ENCODE measurements at places on chromosomes 16 and 17.

- no peak for DNase-seq
These were observed 14.9 kb upstream of the FASN start for GRCh38 chr17:82112914-82113311.

- no peak for DNase-seq
These were observed 47.3 kb downstream of the OMG start for GRCh38 chr17:31249835-31250141.

- no peak for DNase-seq
These were observed 139.3 kb downstream of the KCNJ2 start for GRCh38 chr17:70308618-70309017.

DNA sequence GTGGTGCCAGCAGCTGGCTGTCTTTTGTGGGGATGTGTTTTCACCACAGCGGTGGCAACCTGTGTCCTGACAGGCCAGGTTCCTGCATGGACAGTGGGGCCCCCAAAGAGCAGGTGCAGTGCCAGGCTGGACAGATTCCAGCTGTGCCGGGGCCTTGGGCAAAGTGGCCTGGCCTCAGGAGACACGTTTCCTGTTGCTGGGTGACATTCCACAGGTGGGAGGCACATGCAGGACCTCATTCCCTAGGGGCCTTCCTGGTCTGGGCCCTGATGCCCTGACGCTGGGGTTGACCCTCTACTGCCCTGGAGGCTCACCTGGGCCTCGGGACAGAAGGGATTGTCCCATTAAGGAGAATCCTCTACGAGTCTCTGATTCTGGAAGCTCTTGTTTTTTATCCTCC lies 182.4 kb downstream of the RAB11FIP4 start:
- no peak for DNase-seq

GRCh38 chr16:67283039-67283825 lies 3.9 kb downstream of the PLEKHG4 start:
- no peak for DNase-seq

- DNase-seq, result no peak
These were observed 475.2 kb upstream of the WSB1 start for GRCh38 chr17:26818736-26819135.

GRCh38 chr17:6574687-6575595 lies 18.6 kb upstream of the PITPNM3 start:
- peak; percentile 65 for DNase-seq

GRCh38 chr16:50303041-50303604 lies 36.8 kb downstream of the ADCY7 start:
- DNase-seq, result no peak

DNA sequence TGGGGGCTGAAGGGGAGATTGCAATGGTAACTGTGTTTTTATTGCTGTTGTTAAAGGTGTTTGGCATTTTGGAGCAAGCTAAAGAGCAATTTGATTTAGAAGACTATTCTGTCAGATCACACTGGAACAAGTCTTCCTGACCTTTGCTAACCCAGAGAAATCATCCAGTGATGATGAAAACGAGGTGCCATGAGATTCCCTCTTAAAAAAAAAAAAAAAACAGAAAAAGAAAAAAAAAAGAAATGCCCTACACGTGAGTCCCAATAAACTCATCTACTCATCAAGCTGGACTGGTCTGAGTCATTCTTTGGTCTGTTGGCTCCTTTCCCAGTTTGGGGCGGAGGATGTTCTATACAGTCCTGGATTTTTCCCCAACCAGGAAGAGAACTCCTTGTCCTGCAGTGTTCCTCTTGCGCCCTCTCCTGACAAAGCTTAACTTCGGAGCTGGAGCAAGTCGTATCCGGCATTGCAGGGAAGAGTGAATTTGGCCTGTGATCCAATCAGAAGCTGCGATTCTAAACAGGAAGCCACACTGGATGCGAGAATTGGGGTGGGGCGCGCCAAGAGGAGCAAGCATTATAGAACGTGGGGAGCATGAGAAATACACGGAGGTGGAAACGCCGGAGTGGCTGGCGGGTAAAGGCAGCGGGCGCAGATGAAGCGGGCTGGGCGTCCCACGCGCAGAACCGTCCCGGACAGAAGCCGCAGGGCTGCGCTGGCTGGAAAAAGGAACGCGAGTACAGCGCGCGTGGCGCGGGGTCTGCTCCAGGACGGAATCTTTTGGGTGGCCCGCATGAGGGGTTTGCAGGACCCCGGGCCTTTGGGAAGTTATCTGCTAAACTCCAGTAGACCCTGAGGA lies 22.4 kb upstream of the CRYM start:
- DNase-seq, result peak; percentile 77

DNA sequence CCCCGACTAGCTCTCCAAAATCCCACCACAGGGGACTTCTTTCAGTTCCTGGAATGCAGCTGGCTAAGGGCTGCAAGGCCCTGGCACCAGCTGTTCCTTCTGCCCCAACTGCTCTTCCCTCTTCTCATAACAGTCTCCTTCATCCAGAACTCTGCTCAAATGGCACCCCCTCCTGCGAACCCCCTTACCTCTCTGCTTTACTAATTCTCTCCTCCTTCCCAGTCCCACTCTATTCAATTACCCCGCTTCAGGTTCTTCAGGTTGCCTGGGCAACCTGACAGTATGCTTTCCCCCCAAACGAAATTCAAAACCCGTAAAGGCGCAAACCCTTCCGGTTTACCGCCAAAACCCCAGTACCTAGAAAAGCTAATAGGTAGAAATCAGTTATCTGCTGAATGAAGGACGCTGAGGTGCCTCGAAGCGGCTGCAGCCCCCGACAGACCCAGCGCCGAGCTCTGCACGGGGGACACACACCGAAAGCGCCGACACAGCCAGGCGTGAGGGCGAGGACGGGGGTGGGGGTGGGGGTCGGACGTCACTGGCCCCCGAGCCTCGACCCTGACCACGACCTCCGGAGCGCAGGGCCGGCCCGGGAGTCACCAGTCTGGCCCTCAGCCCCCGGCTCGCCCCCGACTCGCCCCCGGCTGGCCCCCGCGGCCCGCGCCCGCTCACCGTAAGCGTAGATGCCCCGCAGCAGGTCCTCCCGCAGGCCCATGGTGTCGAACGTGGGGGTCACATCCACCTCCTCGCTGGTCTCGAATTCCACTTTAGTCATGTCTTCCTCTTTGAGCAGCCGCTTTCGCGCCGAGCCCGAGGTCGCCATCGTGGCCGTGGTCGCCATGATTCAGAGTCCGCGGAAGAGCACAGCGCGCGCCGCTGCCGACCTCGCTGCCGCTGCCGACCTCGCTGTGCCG lies 550 bp downstream of the EIF4A3 start:
- peak; percentile 15 for DNase-seq

GRCh38 chr16:10799736-10800135 lies 18.9 kb downstream of the TVP23A start:
- DNase-seq, result no peak

- DNase-seq, result no peak
These were observed 1.2 kb upstream of the WIPI1 start for GRCh38 chr17:68458260-68459036.

- DNase-seq, result no peak
These were observed 309.0 kb downstream of the CPPED1 start for GRCh38 chr16:12494661-12495060.

GRCh38 chr17:73231395-73231794 lies 30.3 kb downstream of the CPSF4L start:
- no peak for DNase-seq

DNA sequence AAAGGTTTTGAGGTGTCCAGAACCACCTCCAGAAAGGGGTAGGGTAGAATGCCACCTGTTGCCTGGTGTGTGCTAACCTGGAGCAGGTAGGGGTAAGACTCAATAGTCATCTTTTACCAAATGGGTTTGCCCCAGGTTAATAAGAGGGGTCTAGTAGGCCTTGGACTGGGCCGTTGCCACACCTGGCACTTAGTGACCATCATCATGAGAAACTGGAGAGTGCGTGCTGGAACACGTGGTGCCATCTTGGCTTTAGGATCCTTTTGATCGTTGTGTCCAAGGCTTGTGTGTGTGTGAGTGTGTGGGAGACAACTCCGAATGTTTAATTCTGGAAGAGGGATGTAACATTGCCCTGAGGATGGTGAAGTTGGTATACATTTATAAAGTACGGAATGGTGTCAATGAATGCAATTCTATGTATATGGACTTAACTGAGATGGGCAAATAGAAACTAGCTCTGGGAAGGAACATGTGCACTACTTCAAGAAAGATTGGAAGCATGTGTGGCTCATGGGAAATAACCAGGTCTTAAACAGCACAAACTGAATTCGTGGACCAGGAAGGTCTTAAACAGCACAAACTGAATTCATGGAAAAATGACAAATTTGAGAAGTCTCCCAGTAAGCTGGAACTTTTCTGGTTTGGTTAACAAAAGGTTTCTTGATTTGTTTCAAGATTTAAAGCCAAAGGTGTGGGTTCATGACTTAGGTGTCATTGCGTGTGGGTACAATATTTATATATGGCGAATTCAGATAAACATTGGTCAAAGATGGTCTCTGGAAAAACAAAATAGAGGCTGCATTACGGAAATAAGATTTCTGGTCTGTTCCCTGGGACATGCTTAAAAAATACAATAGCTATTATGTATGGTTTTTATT lies 7.2 kb downstream of the FUS start:
- no peak for DNase-seq

GRCh38 chr17:33972763-33973162 lies 282.3 kb upstream of the CCL2 start:
- no peak for DNase-seq

GRCh38 chr16:30348929-30349328 lies 6.2 kb downstream of the CD2BP2 start:
- DNase-seq, result no peak

GRCh38 chr16:81686391-81687130 lies 92.5 kb upstream of the PLCG2 start:
- no peak for DNase-seq

- no peak for DNase-seq
These were observed 14.1 kb downstream of the TTYH2 start for GRCh38 chr17:74227271-74228080.

GRCh38 chr16:50166511-50167500 lies 13.7 kb downstream of the TENT4B start:
- DNase-seq, result peak; percentile 48

DNA sequence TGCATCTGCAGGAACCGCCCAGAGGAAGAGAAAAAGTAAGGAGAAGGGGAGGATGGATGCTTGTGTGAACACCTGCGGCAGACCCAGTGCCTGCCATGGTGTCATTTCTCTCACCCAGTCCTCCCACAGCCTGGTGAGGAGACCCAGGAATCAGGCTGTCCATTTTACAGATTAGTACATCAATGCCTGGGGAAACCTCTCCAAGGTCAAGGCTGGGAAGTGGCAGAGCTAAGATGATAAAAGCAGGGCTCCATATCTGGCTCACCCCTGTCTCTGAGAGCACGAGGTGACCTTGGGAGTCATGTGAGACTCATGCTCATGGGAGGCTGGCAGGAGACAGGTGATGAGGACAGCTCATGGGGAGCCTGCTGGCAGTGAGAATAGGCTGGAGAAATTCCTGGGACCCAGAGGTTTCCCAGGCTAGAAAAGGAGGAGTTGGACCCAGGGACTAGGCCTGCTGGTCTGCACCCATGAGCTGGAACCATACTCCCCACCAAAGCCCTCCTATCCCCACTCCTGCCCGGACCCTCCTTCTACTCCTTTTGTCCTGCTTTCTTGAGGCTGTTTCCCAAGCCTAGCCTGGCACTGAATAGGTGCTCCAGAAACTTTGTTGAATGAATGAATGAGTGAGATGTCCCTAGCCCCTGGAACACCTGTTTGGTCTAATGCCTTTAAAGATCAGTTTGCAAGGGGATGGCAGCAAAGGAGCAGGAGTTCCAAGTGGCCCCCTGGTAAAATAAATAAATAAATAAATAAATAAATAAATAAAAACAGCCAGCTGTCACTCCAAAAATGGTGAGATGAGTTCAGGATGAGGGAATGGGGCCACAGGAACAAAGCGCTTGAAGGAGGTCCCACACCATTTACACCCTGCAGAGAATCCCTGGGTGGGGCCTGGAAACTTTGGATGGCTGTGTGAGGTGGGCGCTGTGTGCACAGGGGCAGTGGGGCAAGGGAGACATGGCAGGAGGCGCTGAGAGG lies 1.6 kb downstream of the ZNF629 start:
- no peak for DNase-seq

- DNase-seq, result no peak
These were observed 434.0 kb upstream of the MON1B start for GRCh38 chr16:76756951-76757350.

DNA sequence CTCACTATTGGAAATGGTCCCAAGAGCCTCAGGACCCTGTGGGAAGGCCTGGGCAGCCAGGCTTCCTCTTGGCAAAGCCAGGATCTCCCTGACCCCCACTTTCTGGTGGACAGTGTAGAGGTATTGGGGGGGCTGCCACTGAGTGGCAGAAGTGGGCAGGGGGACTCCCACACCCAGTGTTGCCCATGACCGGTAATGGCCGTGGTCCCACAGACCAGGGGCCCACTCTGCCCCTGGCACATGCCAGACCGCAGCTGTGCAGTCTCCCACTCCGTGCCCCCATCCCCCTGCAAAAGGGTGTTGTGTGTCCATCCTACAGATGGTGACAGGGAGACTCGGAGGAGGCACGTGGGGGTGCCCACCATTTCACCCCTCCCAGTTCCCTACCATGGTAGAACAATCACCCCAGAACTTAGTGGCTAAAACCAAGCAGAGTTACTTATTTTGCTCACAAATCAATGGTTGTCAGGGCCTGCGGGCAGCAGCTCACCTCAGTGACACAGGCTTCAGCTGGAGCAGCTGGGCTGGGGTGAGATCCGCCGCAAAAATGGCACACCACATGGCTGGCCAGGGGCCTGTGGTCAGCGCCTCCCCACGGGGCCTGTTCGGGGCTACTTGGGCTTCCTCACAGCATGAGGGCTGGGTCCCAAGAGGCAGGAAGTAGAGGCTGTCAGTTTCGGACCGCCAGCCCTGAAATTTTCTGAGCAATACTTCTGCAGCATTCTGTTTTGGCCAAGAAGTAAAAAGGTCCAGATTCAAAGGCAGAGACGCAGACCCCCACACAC lies 59.0 kb upstream of the ZNF469 start:
- no peak for DNase-seq

- DNase-seq, result peak; percentile 6
These were observed 612.3 kb upstream of the EEF2KMT start for GRCh38 chr16:5709889-5710288.

- no peak for DNase-seq
These were observed 3.3 kb downstream of the GRN start for GRCh38 chr17:44348234-44348987.

GRCh38 chr17:36850790-36851189 lies 86.5 kb upstream of the LHX1 start:
- peak; percentile 17 for DNase-seq

GRCh38 chr17:38569701-38570512 lies 35.8 kb downstream of the SRCIN1 start:
- DNase-seq, result no peak

DNA sequence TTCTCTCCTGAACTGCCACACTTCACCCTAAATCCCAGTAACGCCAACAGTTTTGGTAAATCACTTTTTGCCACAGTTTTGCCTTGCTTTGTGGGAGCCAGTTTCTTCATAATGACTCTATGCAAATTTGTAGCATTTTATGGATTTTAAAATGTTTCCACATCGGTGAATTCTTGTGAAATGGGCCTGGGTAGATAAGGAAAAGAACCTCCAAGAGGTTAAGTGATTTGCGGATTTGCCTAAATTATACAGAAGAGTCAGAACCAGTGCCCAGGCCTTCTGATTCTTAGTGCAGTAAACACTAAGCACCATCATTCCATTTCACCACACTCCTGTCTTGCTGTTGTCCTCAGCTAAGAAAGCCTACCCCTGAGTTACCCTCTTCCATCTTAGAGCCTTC lies 17.9 kb downstream of the MINK1 start:
- DNase-seq, result no peak

GRCh38 chr17:77735081-77735565 lies 223.4 kb upstream of the TNRC6C start:
- DNase-seq, result no peak
